Uterus (tissue), 4 donors: ENCODE measurements at places on chromosomes 5 and 9.
A peak's percentile ranks its signal among the peaks of the same experiment; 100 is the strongest.

DNA sequence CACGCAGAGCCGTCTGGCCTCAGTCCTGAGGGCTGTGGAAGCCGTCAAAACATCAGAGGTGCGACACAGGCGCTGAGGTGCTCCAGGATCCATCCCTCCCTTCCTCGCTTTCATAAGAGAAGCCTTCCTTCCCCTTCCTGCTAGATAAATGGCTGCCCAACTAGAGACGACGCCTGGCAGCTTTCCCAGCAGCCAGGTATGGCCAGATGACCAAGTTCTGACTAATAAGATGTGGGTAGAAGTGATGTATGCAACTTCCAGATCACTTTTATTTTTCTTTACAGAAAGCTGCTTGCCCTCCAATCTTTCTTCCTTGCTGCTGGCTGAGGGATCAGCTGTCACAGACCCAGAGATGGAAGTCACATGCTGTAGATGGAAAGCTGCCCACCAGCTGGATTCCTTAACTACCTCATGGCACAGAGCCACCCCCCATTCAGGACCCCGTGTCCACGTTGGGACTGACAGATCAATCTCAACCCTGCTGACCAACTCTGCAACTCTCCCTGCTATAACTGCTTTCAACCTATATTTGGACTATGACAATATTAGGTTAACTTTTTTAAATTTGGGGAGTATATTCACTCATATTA lies 8.8 kb downstream of the MAPK9 start:
- DNase-seq: no peak

DNA sequence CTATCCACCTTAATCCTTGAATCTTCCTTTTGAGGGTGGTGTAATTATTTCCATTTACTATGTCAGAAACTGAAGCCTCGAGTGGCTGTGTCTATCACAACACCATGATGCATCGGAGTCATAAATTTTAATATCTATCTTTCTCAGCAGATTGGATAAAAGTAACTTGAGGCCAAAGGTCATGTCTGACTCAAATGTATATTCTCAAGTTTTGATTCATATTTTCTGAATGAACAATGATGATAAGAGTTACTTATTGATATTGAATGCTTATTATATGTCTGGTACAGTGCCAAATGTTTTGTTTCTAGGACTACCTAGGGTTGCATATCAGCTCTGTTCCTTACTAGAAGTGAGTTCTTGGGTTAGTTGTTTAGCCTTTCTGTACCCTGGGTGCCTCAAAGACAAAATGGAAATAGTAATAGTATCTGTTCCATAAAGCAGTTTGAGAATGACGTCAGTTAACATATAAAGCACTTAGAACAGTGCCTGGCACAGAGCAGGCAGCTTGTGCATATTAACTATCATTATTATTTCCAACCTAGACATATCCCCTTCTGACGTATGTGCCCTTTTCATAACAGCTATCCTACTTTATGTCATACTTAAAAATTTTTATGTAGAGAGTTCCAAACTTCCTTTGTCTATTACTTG lies 42.6 kb downstream of the PRDM6 start:
- no peak for DNase-seq

DNA sequence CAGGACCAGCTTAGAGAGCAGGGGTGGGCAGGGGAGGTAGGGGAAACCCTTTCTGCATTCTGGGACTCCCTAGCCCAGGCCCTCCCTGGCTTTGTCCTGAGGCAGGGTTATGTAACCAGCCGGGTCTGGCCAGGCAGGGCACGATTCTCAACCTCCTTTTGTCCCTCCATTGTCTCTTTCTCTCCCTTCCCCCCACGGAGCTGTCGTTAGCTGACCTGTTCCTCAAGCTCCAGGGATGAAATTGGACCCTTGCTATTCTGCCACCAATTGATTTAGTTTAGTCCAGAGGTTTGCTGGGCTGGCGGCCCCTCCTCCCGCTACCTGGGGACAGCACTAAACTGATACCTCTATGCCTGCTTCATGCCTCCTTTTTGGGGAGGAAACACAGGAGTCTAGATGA lies 9.4 kb upstream of the NDST1 start:
- DNase-seq: no peak

DNA sequence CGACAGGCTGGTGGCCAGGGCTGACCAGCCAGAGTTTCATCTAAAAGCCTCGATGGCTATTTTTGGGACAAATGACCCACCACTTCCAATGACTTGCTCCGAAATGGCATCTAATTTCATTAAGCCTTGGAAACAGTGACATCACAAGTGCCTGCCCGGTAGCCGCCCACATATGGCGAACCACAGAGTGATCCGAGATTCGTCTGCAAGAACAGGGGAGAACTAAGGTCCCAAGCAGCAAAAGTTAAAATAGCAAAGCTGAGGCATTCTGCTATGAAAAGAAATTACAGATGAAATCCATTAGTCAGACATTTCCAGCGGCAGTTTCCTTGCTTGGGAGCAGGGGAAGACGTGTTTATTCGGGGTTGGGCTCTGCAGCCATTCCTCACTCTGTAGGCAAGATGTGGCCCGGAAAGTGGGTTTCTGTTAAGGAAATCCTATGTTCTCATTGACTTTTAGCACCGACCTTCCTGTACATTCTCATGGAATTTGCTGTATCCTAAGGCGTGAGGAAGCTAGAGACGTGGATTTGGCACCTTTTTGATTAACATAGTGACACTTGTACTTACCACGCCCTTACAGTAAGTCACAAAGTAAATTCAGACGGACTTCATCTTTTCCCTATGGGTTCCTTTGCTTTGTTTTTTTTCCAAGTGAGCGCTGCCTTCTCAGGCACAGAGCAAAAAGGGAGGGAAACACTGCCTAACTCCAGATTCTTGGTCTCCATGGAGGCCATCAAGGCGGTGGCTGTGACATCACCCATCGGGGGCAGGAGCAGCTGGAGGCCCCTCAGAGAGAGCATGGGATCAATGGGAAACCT lies 45.1 kb downstream of the ERGIC1 start:
- no peak for DNase-seq

GRCh38 chr9:133945977-133946753 lies 46.0 kb downstream of the VAV2 start:
- DNase-seq: no peak

DNA sequence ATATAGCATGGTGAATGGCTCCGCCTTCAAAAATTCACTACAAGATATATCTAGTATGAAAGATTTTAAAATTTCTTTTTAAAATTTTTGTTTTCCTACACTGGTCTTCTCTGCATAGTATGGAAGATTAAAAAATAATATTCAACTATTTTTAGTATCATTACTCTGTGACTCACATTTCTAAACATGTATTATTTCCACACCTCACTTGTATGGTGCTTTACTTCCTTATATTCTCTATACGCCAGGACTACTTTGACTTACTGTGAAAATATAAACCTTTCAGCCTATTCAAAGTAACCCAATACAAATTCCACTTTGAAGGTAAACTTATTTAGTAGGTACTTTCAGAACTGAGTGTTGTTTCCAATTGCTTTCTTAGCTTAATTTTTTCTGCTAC lies 26.8 kb upstream of the TXNDC8 start:
- DNase-seq: no peak

- DNase-seq: no peak
Observed at GRCh38 chr5:10124287-10124686, 125.4 kb downstream of the ATPSCKMT start.

DNA sequence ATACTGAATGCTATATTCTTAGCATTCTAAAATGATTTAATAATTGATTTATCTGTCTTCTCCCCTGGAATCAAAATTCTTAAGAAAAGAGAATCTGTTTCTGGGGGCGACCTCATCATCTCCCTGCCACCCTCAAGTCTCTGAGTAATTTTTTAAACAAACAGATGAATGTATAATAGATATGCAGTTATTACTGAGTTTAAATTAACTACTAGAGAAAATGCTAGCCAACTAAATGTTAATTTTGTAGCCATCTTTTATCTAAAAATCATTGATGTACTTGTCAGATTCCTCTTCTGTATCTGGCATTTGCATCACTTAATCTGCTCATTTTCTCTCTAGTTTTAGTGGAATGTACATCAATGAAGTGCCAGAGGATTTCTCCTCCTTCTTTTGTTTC lies 87.5 kb downstream of the ERBIN start:
- no peak for DNase-seq

DNA sequence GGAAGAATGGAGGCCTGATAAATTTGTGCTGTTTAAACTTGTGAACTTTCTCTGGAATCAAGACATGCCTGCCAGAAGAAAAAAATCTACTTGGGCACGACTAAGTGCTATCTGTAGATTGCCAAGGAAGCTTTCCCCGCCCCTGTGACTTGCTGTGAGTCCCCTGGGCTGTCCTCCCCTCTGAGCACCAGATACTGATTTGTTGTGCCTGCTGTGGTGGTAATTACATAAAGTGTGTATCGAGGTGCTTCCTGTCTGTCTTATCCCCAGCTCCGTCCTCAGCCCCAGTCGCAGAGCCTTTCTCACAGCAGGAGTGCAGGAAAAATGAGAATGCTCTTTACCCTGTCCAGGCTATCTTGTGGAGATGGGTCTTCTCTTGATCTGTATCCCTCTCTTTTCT lies 53.9 kb downstream of the TRIO start:
- no peak for DNase-seq

DNA sequence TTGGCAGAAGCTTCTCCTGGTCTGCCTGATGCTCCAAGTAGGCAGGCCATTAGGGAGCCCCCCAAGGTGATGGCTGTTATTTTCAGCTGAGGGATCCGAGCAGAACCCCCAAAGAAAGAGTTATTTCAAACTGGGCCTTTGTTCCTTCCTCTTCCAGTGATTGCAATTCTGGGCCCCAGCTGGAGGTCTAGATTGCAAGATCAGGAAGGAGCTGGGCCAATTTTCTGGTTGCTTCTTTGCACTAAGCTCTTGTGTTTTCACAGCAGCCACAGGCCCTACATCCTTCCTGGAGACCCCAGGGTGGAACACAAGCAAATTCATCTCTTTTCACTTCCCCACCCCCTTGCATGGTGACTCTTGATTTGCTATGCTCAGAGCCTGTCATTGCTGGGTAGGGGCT lies 215.0 kb downstream of the SEMA6A start:
- DNase-seq: no peak

- DNase-seq: peak; percentile 17
Observed at GRCh38 chr5:111781200-111781599, 24.2 kb upstream of the NREP start.

DNA sequence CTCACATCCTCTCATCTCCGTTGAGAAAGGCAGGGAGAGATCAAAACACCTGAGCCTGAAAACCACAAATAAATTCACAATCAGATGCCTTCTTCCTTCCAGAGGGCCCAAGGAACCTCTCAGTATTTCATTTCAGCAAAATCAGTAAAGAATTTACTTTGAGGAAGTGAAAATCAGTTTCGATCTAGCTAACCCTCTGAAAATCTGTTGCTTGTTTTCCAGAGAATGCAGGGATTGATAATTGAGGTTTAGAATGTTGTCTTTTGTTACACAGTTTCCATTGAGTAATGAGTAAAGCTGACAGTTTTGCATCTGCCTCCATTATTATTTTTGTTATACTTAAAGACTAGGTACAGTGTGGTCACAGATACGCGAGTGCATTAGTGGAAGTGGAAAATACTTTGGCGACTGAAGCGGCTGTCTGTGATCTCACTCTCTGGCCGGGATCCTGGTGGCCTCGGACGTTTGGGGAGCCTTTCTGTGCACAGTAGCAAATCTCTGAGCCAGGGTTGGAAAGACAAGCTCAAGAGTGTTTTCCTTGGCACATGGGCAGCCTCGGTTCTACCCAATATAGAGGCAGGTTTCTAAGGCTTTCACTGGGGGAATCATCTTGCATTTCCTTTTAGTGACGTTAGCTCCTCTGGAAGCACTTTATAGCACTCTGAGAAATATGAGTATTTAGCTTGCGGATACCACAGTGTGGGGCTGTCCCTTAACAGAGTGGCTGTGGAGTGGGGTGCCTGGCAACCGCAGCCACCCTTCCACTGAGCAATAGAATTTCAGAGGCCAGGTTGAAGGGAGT lies 32.2 kb upstream of the ANGPTL2 start:
- DNase-seq: peak; percentile 47

GRCh38 chr5:163408311-163408923 lies 29.0 kb upstream of the CCNG1 start:
- peak; percentile 40 for DNase-seq

GRCh38 chr5:142259758-142260157 lies 65.1 kb downstream of the SPRY4 start:
- no peak for DNase-seq

DNA sequence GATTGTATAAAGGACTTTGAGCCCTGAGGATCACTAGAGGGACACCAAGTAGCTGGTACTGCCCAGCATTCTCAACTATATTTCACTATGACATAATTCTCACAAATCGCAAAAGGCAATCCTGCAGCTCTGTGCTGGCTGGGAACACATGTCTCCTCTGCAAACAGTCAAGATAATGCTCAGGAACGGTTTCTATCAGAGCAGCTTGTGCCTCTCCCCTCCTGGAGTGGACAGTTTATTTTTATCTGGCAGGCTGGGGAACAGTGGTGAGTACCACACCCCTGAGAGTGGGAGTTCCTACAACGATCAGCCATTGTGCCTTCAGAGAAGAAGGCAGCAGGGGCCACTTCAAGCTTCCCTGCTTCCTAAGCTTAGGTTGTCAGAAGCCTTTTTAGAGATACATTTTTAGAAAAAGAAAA lies 65.8 kb downstream of the ERAP1 start:
- DNase-seq: no peak

DNA sequence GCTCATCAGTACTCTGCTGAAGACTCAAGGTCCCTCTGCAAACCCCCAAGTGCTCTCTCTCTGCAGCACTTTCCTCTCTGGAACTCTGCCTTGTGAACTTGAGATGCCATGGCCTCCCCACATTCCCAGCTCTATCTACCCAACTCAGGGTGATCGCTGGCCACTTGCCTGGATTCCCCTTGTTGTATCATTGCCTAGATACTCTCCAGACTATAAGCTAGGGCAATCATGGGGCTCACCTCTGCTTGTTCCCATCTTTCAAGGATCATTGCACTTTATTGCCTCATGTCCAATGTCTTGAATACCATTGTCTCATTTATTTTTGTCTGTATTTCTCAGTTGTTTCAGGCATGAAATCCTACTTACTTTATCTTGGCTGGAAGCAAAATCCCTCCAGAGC lies 144.1 kb downstream of the PLPPR1 start:
- DNase-seq: no peak

DNA sequence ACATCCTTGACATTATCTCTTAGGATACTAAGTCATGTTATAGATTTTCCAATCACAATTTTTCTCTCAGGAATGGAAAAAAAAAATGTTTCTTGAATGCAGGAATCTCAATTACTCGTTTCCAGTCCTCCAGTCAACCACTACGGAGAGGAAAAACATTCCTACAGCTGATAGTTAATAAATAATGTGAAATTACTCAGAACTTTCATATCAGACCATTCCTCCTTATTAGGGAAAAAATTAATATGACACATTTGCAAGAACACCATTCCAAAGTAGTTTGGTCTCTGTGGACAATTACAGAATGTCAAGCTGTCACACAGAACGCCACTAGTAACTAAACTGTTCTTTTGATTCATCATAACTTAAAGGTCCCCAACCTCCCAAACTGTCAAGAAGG lies 31.5 kb downstream of the MED27 start:
- no peak for DNase-seq

- DNase-seq: no peak
Observed at GRCh38 chr5:9313751-9314150, 232.1 kb downstream of the SEMA5A start.

DNA sequence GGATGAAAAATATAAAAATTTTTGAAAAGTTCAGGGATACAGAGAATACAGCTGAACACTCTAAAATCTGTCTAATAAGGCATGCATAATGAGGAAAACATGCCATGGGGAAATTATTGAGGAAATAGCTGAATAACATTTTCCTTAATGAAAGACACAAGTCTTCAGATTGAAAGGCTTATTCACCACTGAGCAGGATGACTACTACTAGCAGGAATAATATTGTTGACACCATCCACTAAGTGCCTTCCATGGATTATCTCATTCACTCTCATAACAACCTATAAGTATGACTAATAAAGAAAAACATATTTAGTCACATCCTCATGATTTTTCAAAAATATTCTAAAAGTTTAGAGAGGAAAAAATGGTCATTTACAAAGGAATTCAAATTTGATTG lies 96.7 kb upstream of the FER start:
- no peak for DNase-seq
